ENCODE measurements at places on chromosomes 2 and 18. TPM values are rescaled to one million over a fixed set of nuclear protein-coding genes. Genes with fewer than 3 reads are reported as not detected.

Gene ECEL1
- 0.05 TPM for total RNA-seq

Gene L3MBTL4
- total RNA-seq = 2.2 TPM

Gene IL36A
- not detected for total RNA-seq

Gene KLHL41
- total RNA-seq = 1.3 TPM

Gene SPC25
- 13.9 TPM for total RNA-seq

Gene HSBP1L1
- total RNA-seq = 28.1 TPM

Gene UGT1A4
- total RNA-seq = not detected

Gene CPLX4
- total RNA-seq = not detected

Gene IL1F10
- not detected for total RNA-seq

Gene CROCC2
- total RNA-seq = not detected

Gene SIGLEC15
- total RNA-seq = 0.05 TPM

Gene CCDC74B
- total RNA-seq = 2.9 TPM

Gene EN1
- 0.21 TPM for total RNA-seq

Gene C1GALT1C1L
- 1.2 TPM for total RNA-seq

Gene TMEM247
- not detected for total RNA-seq

Gene UGT1A3
- not detected for total RNA-seq
